HCT116 (cell line): ENCODE measurements at places on chromosomes 1 and 21. TPM values are rescaled to one million over a fixed set of nuclear protein-coding genes. Genes with fewer than 3 reads are reported as not detected.

The KCNJ9 gene
- 0.05 TPM for total RNA-seq

GRCh38 chr1:158638904-158639303 is 33.8 kb downstream of the OR10Z1 start:
- no peak for DNase-seq

GRCh38 chr21:20998456-20998789 is 214 bp downstream of the NCAM2 start:
- no peak for DNase-seq

DNA sequence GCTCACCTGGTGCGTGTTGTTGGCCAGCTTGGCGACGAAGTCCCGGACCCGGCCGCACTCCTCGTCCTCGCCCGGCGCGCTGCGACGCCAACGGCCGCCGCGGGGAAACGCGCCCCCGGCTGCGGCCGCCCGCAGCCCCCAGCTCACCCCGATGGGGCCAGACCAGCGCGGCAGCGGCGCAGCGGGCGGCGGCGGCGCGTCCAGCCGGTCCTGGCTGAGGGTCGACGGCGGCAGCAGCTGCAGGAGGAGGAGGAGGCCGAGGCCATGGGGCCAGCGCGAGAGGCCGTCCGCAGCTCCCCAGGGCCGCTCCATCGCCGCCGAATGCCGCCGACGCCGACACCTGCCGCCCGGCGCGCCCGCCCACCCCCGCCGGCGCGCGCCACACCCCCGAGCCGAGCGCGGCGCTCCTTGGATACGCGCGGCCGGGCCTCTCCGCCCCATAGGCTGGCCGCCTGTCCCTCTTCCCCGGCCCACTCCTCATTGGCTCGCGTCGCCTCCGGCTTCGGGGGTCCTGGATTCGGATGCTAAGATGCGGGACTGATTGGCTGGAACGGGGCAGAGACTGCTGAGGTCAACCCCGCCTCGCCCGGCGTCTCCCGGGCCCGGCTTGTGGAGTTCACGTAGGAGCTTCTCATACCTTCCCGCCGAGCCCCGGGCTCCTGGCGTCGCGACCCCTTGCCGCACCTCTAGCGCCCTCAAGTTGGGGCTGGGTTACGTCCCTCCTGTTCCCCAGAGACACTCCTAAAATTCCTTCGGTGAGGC is at the start of gene SORT1:
SORT1 (minus strand) TSS at position 338 of the 762 bp plus-strand sequence; CDS start at position 312, 26 bp downstream.
- peak; percentile 74 for DNase-seq

DNA sequence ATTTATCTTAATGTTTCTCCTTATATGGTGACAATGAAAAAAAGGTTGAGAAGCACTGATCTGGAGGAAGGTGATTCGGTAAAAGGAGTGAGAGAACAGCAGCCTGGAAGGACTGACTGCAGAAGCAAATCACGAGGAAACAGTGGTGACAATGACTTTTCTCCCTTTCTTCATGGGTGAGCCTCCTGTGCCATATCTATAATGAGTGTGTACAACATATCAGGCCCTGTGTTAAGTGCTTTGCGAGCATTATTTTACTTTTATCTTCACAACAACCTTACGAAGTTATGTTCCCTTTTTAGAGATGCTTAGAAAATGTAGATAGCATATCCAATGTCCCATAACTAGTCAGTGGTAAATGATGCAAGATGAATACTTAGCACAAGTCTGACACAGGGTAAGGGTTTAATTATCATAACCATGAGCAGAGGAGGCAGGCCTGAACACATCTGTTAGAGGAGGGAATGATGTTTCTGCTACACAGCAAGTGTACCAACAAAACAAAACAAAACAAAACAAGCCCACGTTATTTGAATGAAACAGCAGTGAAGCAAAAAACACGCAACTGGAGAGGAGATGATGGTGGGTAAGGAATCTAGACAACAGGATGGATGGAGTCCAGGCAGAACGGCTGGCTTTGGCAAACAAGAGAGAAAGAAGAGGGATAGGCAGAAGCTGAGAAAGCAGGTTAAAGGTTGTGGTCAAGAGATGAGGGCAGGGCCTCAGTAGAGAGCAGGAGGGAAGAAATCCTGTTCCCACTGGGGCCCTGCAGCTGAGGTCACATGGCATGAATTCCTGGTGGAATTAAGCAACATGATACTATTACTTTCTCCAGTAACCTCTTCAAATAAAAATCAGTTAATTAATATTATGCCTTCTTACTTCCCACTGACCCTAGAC is 29.6 kb downstream of the GNG12 start:
- DNase-seq: no peak

DNA sequence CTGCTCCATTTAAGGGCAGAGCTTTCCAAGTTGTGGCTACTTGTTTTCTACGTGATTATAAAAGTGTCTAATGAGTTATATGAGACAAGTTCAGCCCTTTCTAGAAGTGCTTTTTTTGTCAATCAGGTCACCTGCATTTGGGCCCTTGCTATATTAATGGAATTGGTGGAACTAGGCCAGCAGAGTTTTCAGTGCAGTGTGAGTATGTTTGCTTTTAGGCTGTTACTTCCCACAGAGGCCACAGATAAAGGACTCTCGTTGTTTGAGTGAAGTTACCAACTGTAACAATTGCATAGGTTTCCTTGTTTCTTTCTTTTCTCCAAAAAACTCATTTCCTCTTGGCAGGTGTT is 10.9 kb downstream of the SMAP2 start:
- DNase-seq: no peak

DNA sequence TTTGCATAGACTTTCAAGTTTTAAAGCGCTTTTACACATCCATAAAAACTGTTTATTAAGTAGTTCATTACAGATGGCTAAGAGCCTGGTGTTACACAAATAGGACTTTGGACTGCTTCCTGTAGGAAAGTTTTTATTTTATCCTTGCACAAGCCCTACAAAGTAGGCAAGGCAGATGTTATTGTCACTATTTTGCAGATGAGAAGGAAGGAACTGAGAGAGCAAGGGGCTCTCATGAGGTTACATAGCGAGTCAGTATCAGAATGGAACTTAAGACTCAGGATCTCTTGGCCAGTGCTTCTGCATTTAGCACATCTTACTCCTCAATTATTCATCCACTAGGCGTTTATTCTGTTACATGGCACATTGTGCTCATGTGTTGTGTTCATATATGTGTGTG is 2.6 kb upstream of the MAPKAPK2 start:
- no peak for DNase-seq
